Natural killer cell (primary cell): ENCODE measurements at places on chromosomes 7 and 10. TPM values are rescaled to one million over a fixed set of nuclear protein-coding genes. Genes with fewer than 3 reads are reported as not detected.

GRCh38 chr10:78959217-78959923 lies 109.4 kb upstream of the ZMIZ1 start:
- no peaks in the 10 kb centered on the region for H3K27me3 ChIP-seq
- no peak overlapping the region for H3K4me3 ChIP-seq
- H3K4me1 ChIP-seq, result no peaks in the 10 kb centered on the region
- no peak overlapping the region for H3K27ac ChIP-seq
- DNase-seq, result no peak

DNA sequence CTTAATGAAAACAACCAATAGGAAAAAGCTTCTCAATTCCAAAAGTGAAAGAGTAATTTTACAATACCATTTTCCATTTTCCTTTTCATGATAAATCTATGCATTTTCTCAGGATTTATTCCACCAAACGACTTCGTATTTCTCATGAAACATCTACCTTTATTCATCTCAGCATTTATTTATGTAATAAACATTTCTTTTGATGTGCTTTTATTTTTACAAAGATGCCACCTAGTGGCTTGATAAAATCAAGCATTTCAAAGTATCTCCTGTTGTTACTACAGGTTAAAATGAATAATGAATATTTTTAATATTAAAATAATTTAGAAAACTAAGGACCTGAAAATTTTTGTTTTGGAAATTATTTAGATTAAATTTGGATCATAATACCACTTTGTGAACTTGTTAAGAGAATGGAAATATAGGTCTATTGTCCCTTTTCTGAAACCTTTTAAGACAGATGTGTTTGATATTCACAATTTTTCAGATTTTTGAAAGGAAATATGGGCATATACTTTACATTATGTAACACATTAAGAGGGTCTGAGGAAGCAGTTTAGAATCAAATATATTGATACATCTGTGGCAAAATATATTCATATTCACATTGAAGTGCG lies 2.7 kb upstream of the IQUB start:
- H3K36me3 ChIP-seq, result peaks cover 4% of the 10 kb centered on the region
- no peaks in the 10 kb centered on the region for H3K27me3 ChIP-seq
- peak; percentile 46 for DNase-seq
- no peak overlapping the region for H3K4me3 ChIP-seq
- H3K4me1 ChIP-seq, result peaks cover 18% of the 10 kb centered on the region

Gene CPA2
- total RNA-seq, result not detected

- H3K4me3 ChIP-seq, result no peak overlapping the region
- no peak overlapping the region for H3K27ac ChIP-seq
- H3K27me3 ChIP-seq, result no peaks in the 10 kb centered on the region
- no peaks in the 10 kb centered on the region for H3K4me1 ChIP-seq
- no peaks in the 10 kb centered on the region for H3K36me3 ChIP-seq
- no peak for DNase-seq
These were observed 7.6 kb upstream of the FAM180A start for GRCh38 chr7:135756191-135756590.

DNA sequence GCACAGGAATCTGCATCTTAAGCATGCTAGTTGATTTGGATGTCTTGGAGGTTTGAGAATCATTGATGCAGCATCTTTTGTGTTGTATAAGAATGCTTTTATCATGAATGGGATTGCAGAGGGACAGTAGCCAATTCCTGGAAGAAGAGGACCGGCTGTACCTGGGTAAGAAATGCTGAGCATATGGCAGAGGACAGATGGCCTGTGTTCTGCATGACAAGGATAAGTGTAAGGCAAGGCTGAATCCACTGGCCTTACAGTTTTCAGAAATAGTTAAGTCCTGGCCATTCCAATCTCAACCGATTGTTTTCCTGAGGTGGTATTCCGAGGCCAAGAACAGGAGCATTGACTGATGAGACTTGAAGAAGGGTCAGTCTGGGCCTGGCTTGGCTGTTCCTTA lies 24.4 kb upstream of the KBTBD2 start:
- H3K4me3 ChIP-seq, result no peak overlapping the region
- H3K27ac ChIP-seq, result no peak overlapping the region
- no peak for DNase-seq
- H3K36me3 ChIP-seq, result no peaks in the 10 kb centered on the region
- no peaks in the 10 kb centered on the region for H3K4me1 ChIP-seq

GRCh38 chr10:93495654-93496321 lies 624 bp upstream of the CEP55 start:
- no peaks in the 10 kb centered on the region for H3K36me3 ChIP-seq
- H3K4me3 ChIP-seq, result peak overlapping the region; percentile 95
- no peak overlapping the region for H3K27ac ChIP-seq
- H3K4me1 ChIP-seq, result peaks cover 14% of the 10 kb centered on the region
- DNase-seq, result peak; percentile 38
- no peaks in the 10 kb centered on the region for H3K27me3 ChIP-seq

Gene SLC18A2
- total RNA-seq, result 0.36 TPM

DNA sequence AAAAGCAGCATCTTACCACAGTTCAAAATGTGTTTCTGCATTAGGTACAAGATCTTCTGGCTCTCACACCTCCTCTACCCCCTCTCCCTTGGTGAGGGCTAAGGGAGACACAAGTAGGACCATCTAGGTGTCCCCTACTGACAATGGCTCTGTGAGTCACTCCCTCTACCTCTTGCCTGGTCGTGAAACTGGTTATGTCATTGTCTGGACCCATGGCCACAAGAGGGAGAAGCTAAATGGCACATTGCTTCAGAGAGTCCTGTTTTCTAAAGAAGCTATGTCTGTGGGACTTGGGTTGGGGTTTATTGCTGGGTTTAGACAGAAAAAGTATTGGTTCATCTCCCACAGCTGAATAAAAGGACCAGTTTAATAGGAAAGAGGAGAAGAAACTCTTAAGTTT lies 4.0 kb upstream of the PLXNA4 start:
- peaks cover 24% of the 10 kb centered on the region for H3K4me1 ChIP-seq
- H3K36me3 ChIP-seq, result no peaks in the 10 kb centered on the region
- H3K27me3 ChIP-seq, result peaks cover 24% of the 10 kb centered on the region
- no peak overlapping the region for H3K27ac ChIP-seq
- no peak overlapping the region for H3K4me3 ChIP-seq
- DNase-seq, result no peak

DNA sequence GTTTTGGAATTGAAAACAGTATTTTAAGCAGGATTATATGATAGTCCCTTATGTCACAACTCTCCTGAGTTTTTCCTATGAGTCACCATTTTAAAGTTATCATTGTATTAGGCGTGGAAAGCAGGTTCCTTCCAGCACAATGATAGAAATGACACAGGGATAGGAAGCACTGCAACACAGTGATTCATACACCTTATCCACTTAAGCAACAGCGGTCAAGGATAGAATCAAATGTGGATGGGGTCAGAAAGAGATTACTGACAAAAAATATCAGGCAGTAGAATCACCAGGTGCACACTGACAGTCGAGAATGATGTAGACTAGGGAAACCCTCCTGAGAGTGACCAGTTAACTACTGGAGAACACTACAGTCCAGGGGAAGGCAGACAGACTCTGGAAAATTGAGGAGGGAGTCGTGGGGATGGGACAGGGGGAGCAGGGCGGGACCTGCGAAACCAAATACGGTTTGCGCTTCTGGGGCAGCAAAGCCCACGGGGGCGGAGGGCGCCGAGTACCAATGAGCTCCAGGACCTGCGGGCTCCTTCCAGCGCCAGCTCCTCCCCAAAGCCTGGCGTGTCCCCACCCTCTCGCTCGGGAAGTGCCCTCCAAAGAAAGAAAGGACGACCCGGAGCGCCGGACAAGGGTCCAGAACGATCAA lies 479 bp downstream of the PNPLA8 start:
- H3K36me3 ChIP-seq, result peaks cover 5% of the 10 kb centered on the region
- no peak for DNase-seq
- H3K4me3 ChIP-seq, result peak overlapping the region; percentile 96
- no peaks in the 10 kb centered on the region for H3K27me3 ChIP-seq
- peaks cover 10% of the 10 kb centered on the region for H3K4me1 ChIP-seq

Gene MKX
- not detected for total RNA-seq

- peaks cover 16% of the 10 kb centered on the region for H3K4me1 ChIP-seq
- H3K27ac ChIP-seq, result no peak overlapping the region
- peaks cover 21% of the 10 kb centered on the region for H3K27me3 ChIP-seq
- no peaks in the 10 kb centered on the region for H3K36me3 ChIP-seq
- H3K4me3 ChIP-seq, result no peak overlapping the region
These were observed 537 bp downstream of the SH3PXD2A start for GRCh38 chr10:103854686-103855391.

Gene OR13A1
- not detected for total RNA-seq

DNA sequence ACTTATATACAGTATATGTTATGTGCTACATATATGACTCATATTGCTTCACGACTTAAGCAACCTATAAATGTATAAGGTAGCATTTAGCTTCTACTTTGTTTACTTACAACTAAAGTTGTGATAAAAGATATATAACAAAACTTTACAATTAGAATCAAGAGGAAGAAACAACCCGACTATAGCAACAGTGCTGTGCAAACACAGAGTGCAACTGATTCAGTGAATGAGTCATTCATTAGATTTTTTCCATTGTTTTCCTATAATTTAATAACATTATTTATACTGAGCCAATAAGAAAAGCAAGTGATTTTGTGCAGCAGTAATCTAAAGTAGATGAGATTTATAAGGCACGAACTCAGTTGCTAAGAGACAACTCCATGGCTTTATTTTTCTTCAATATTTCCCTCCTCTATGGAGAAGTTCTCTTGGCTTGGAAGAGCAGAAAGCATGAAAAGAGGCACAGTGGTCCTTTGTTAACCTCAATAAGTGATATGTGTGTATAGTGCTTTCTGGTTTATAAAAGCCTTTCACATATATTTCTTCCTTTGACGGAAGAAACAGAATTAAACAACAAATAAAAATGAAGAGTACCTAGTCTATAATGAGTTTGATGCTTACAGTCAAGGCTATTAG lies 19.8 kb downstream of the CEP41 start:
- no peaks in the 10 kb centered on the region for H3K27me3 ChIP-seq
- no peak overlapping the region for H3K27ac ChIP-seq
- DNase-seq, result no peak
- no peaks in the 10 kb centered on the region for H3K36me3 ChIP-seq
- H3K4me1 ChIP-seq, result no peaks in the 10 kb centered on the region
- no peak overlapping the region for H3K4me3 ChIP-seq
